ENCODE measurements at places on chromosomes 1 and 21.

- DNase-seq = no peak
Observed at GRCh38 chr1:58123051-58123450, 423.5 kb downstream of the OMA1 start.

DNA sequence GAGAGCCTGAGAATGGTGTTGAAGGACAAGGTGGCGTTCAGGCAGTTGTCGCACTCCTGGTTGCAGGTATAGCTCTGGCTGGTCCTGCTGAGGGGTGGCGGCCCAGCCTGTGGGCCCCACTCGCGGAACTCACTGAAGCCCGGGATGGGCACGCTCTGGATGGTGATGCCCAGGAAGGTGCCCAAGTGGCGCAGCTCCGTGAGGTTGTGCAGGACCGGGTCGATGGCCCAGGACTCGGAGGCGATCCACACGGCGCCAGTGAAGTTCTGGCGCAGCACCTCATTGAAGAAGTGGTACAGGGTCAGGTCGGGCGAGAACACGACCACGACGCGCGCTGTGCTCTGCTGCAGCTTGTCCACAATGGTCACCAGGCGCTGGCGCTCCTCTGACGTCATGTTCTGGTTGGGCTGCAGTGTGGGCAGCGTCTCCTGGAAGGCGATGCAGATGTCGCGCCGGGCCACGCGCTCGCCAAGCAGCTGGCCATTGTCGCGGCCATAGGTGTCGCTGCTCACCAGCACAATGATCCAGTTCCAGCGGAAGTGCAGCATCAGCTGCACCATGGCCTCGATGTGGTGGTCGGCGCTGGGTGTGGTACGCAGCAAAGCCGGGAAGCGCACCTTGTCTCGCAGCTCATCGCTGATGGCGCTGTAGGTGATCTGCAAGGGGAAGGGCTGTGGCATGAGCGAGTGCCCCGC, 5.0 kb downstream of the TAS1R2 start:
- DNase-seq = no peak

- DNase-seq = no peak
Observed at GRCh38 chr1:92503043-92503925, 16.6 kb upstream of the GFI1 start.

DNA sequence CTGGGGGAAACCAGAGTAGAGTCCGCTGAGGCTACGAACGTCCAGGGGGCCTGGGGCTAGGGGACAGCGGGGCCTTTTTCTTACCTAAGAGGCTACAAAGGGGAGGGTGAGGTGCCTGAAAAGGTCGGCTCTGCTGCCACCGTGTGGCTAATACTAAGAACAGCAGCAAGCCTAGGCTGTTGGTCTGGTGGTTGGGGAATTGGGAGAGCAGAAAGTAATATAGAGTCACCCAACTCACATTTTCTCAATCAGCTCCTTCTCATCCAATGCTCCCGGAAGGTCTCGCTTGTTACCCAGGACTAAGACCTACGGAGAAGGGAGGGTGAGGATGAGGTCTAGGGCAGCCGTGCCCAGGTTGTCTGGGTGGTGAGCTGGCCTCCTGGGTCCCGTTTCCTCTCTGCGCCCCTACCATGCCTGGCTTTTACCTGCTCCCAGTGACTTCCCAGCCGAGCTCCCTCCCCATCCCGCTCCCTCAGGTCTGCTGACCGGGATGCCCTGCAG, 9.3 kb downstream of the ARL8A start:
- no peak for DNase-seq

GRCh38 chr1:6822530-6823359, 37.5 kb downstream of the CAMTA1 start:
- DNase-seq = no peak

DNA sequence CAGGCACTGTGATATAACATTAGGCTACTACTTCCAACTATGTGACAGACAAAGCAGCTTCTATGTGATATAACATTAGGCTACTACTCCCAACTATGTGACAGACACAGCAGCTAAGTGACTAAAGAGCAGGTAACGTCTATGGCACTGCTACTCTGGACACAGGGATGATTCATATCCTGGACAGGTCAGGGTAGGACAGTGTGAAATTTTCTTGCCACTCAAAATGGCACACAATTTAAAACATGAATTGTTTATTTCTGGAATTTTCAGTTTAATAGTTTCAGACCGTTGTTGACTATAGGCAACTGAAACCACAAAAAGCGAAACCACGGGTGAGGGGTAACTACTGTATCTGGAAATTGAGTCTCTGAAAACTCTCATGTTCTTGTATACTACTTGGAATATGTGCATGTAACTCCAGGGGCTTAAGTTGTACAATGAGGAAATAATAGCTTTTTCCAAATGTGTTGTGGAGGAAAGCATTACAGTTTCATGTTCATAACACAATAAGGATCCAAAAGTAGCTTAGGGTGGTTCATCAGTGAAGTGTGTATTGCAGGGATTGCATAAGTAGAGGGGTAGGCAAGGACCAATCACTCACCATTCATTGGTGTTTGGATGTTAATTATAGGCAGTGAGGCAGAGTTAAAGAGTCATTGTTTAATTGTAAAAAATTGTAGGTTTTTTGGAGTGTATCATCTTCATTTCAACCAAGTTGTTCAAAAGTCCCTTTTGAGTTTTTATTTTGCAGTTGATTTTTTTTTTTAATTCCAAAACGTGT, 5.3 kb downstream of the DTL start:
- DNase-seq = no peak

GRCh38 chr1:206544562-206545257, 37.4 kb downstream of the RASSF5 start:
- DNase-seq = no peak

- DNase-seq = no peak
Observed at GRCh38 chr1:213719462-213719861, 268.3 kb upstream of the PROX1 start.

DNA sequence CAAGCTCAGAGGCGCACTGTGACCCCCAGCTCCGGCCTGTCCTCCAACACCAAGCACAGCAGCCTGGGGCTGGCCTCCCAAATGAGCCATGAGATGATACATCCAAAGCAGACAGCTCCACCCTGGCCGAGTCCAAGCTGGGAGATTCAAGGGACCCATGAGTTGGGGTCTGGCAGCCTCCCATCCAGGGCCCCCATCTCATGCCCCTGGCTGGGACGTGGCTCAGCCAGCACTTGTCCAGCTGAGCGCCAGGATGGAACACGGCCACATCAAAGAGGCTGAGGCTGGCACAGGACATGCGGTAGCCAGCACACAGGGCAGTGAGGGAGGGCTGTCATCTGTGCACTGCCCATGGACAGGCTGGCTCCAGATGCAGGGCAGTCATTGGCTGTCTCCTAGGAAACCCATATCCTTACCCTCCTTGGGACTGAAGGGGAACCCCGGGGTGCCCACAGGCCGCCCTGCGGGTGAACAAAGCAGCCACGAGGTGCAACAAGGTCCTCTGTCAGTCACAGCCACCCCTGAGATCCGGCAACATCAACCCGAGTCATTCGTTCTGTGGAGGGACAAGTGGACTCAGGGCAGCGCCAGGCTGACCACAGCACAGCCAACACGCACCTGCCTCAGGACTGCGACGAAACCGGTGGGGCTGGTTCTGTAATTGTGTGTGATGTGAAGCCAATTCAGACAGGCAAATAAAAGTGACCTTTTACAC, 29.1 kb downstream of the SLC19A1 start:
- peak; percentile 52 for DNase-seq

GRCh38 chr1:40877698-40878097, 15.5 kb upstream of the CITED4 start:
- peak; percentile 95 for DNase-seq

DNA sequence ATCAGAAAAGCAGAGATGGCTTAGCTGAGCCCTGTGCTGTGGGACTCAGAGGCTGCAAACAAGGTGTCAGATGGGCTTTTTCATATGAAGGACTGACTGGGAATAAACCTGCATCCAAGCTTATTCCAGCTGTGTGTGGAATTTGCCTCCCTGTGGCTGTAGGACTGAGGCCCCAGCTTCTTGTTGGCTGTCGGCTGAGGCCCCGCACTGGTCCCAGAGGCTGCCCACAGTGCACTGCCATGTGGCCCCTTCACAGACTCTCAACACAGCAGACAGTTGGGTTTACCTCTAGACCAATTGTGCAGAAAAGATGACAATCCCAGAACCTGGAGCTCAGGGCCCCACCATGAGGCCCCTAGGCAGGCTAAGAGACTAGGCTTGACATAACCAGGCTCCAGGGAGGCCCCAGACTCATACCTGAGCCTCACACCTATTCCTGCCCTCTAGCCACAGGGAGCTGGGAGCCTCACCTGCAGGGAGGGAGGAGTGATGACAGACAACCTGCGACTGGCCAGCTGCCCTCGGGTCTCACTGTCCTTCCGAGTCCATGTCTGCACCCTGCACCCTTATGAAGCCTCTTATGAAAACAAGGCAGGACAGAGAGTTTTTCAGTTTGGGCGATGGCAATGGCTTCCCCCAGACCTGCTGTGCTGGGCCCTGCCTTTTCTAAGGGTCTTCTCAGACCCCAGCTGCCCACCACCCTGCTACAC, 615.5 kb downstream of the NPHP4 start:
- no peak for DNase-seq

DNA sequence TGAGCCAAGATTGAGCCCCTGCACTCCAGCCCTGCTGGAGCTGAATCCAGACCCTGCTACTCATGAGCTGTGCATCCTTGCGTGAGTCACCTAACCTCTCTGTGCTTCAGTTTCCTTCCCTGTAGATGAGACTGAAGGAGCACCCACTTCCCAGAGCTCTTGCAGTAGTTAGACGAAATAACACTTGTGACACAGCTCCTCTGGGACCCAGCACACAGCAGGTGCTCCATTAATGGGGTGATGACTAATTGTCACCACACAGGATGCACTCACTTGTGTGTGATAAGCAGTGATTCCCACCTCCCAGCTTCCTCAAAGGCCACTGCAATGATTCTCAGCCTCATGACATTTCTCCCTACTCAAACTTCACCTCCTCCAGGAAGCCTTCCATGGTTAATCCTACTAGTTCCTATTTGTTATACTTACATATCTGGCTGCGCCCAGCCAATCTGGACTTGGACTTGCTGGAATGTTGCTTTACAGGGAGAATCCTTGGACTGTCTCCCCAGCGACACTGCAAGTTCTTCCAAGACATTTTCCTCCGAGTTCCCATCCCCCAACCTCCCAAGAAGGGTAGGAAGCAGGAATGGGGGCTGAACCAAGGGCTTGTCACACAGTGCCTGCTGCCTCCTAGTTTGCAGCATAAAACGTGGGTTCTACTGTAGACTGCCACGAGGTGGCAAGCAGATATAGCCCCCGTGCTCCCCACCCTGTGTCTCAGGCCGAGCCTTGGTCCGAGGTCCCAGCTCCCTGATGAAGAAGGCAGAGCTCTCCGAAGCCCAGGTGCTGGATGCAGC, 17.2 kb downstream of the DRAXIN start:
- no peak for DNase-seq

DNA sequence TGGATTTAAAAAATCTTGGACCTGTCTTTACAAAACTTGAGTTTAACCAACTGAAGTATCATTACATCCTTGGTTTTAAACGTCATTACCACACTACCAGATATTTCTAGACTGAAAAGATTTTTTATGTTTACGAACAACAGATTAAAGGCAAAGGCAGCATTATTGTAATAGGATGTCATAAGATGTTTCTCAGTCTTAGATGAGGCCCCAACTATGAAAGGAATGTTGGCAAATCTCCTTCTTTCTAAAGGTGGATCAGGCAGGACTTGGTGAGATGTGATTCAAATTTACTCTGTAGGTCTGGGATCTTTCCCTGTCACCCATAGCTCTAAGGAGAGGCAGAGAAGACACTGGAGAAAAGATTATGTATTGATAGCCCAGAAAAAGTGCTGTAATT, 417.9 kb downstream of the PTBP2 start:
- no peak for DNase-seq

DNA sequence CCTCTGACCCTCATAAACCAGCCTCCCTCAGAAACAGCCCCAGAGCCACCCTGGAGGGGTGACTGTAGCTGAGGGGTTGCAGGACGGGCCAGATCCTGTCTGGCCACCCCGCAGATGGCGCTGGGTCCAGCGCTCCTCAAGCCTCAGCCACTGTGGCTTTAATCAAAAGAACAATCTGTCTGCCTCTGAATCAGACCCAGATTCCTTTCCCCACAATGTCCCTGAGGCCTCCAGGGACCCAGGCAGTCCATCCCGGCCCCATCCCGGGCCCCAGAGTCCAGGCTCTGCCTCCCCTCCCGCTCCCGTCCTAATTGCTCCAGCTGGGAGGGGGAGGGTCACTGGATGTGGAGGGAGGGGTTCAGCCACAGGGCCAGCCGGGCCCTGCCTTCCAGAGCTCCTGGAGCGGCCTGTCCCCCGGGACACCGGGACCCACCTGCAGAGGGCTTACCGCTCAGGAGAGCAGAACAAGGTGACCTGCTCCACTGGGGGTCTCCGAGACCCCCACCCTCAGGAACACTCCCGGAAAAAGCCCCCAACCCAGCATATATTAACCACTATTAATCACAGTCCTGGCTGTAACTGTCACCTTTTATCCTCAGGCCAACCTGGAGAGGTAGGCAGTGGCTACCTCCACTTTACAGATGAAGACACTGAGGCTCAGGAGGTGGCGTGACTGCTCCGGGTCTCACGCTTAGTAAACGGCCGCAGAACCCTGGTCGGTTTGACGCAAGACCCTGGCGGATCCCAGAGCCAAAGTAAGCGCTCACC, 836 bp upstream of the FBLIM1 start:
- peak; percentile 70 for DNase-seq

- no peak for DNase-seq
Observed at GRCh38 chr1:38486085-38486484, 373.5 kb downstream of the RRAGC start.

GRCh38 chr1:229370601-229371021, 27.8 kb upstream of the CCSAP start:
- DNase-seq = no peak

DNA sequence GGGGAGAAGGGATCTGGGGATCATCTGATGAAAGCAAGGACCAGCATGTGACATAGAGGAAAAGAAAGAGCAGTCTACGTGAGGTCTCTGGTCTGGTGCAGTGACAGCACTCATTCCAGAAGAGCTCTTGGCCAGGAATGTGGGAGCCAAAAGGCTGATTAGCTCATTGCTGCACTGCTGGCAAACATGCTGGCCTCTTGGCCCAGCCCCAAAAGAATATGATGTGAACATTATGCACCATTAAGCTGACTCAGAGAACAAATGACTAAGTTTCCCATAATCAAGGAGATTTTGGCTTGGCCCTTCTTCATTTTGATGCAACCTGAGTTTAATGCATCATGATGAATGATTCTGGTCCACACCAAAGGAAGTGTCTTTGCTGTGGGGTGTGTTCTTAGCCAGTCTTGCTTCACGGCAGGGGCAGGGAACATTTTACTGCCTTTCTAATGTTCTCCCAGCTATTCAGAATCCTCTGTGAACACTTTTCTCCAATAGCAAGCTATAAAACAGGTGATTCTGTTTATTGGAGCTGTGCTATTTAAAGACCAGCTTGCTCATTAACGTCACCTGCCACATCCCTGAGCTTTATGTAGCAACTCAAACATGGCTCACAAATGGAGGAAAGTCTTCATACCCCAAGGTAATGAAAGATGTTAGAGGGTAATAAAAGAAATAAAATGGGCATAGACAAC, 55.1 kb downstream of the PCBP3 start:
- peak; percentile 76 for DNase-seq

DNA sequence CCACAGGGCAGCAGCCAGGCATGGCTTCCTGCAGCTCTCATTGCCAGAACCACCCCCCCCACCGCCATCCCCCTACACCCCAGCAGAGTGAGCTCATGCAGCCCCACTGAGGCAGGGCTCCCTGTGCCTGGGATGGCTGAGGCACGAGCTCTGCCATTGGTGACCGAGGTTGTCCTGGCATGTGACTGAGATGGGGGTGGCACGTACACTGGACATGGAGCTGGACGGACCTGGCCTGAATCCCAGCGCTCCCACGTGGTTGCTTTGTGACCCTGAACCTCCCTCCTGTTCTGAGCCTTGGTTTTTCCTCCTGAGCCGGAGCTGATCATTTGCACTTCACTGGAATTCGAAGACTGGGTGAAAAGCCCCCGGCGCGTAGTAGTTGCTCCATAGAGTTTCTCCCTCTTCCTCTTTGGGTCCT, 28.3 kb downstream of the ALPL start:
- no peak for DNase-seq
